ENCODE measurements at places on chromosomes 1 and 21. TPM values are rescaled to one million over a fixed set of nuclear protein-coding genes. Genes with fewer than 3 reads are reported as not detected.

NCMAP gene
- total RNA-seq = 0.05 TPM

GJB3 gene
- total RNA-seq = not detected

CD2 gene
- 291 TPM for total RNA-seq

NPPA gene
- total RNA-seq = not detected

BEST4 gene
- 0.69 TPM for total RNA-seq

GJC2 gene
- total RNA-seq = 0.64 TPM

AIRE gene
- total RNA-seq = not detected

B3GALT5 gene
- total RNA-seq = not detected

S100B gene
- not detected for total RNA-seq

CRYAA gene
- total RNA-seq = not detected

CFHR1 gene
- total RNA-seq = not detected

OR2T2 gene
- not detected for total RNA-seq

TPRG1L gene
- total RNA-seq = 6.7 TPM

FCRL1 gene
- total RNA-seq = not detected

LORICRIN gene
- not detected for total RNA-seq

CD34 gene
- 0.04 TPM for total RNA-seq

UROD gene
- total RNA-seq = 123 TPM

LMX1A gene
- not detected for total RNA-seq

SVBP gene
- total RNA-seq = 14.5 TPM

NTMT2 gene
- not detected for total RNA-seq

SFN gene
- total RNA-seq = 0.87 TPM

G0S2 gene
- total RNA-seq = 21.9 TPM

GJA8 gene
- not detected for total RNA-seq

TRIM17 gene
- 1.2 TPM for total RNA-seq

CA6 gene
- total RNA-seq = 0.27 TPM

IL23R gene
- total RNA-seq = 7.1 TPM

PTPN14 gene
- 4.3 TPM for total RNA-seq

SPRR2B gene
- not detected for total RNA-seq

RPTN gene
- total RNA-seq = not detected

ECM1 gene
- 1.2 TPM for total RNA-seq

GREM2 gene
- 0.07 TPM for total RNA-seq

KIF17 gene
- total RNA-seq = not detected

HSD11B1 gene
- 5.7 TPM for total RNA-seq

Data from activated CD4-positive, alpha-beta T cell treated with anti-CD3 and anti-CD28 coated beads for 36 hours (primary cell).